ENCODE measurements at places on chromosomes 1 and 21.

GRCh38 chr1:8862528-8862927 lies 16.0 kb downstream of the ENO1 start:
- peak; percentile 75 for DNase-seq

GRCh38 chr1:64936956-64937355 lies 29.4 kb downstream of the JAK1 start:
- DNase-seq, result no peak

DNA sequence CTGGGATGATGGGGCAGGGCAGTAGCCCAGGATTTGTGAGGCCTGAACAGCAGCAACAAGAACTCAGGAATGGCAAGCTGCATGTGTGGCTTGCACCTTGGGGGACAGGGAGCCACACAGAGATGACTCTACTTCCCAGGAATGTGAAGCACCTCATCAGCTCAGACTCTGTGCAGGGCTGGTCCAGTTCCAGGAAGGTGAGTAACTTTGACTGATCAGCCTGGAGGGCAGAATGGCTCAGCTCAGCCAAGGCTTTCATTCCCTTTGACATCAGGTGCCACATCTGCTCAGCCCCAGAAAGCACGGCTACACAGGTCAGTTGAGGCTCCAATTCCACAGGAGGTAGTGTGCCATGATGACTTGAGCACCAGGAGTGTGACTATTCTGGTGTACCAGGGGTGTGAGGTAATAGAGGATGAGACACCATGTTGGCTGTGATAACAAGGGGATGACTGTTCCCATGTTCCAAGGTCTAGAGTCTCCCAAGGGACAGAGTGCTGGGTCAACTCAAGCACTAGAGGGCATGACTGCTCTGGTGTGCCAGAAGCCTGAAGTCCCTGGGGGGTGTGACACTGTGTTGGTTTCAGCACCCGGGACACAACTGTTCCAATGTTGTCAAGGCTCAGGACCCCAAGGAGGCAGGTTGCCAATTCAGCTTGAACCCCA lies 625.8 kb upstream of the ADGRL2 start:
- DNase-seq, result no peak

DNA sequence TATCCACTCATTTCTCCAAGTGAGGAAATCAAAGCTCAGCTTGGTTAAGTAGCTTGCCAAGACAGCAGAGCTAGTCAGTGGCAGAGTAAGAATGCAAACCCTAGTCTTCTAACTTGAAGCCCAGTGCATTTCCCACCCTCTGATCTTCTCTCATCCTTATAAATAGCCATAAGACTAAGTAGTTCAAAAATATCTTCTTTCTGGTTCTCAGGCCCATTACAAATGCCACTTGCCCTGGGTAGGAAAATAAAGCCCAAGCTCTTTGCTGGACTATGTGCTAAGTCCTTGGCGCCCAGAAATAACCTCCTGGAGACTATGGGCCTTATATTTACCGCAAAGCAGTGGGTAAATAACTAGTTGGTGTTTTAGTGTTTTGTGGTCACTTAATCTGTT lies 505.8 kb downstream of the PLPP3 start:
- DNase-seq, result no peak

DNA sequence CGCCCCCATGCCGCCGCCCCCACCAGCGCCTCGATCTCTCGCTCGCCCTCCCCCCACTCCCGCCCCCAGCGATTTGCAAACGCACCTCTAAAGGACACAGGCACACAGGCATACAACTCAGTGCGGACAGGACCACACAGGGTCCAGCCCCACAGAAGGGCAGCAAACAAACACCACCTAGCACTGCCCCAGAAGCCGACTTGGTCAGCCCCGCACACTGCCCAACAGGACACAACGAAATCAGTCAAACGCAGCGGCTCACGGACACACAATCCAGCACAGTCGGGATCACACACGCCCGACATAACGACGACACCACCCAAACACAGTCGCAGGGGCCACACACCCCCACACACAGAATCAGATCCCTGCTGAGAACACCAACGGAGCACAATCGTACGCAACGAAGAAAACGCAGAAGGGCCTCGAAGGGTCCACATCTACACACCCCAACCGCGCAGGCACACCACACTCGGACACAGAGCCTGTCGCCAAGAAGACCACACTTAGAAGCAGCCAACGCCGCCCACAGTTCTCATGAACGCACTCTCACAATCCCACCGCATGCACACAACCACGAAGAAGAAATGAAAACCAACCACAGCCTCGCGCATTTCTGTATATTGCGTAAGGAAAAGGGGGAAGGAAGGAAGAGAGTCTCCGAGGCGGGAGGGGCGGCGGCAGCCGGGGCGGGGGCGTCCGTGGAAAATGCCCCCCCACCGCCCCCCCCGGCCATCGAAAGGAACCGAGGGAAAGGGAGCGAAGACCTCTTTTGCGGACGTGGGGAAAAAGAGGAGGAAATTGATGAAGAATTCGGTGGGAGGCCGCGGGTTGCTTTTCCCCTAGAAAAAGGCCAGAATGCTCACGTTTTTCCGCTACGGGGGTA lies 481 bp downstream of the TAL1 start:
- no peak for DNase-seq

DNA sequence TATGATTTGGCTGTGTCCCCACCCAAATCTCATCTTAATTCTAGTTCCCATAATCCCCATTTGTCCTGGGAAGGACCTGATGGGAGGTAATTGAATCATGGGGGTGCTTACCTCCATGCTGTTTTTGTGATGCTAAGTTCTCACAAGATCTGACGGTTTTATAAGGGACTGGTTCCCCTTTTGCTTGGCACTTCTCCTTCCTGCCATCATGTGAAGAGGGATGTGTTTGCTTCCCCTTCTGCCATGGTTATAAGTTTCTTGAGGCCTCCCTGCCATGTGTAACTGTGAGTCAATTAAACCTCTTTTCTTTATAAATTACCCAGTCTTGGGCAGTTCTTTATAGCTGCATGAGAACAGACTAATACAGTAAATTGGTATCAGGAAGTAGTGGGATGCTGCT lies 114.1 kb downstream of the ZNF648 start:
- DNase-seq, result no peak

- no peak for DNase-seq
Observed at GRCh38 chr1:174262349-174263241, 103.3 kb downstream of the RABGAP1L start.

DNA sequence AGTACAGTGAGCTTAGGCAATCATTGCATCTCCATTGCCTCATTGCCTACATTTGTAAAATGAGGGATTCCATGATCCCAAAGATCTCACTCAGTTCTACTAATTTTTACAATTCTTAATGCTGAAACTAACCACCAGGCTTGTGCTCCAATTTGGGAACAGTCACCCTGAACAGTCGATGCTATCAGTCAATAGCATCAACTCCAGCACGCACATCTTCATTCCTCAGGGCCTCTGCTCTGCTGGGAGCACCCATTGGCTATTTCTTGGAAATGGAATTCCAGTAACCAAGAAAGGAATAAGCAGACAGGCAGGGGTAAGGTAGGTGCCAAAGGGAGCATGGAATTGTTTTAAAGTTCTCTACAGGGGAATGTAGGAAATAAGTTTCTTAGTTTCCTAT lies 14.2 kb upstream of the ACKR1 start:
- DNase-seq, result no peak

GRCh38 chr1:212317916-212318315 lies 32.7 kb downstream of the PPP2R5A start:
- DNase-seq, result no peak

DNA sequence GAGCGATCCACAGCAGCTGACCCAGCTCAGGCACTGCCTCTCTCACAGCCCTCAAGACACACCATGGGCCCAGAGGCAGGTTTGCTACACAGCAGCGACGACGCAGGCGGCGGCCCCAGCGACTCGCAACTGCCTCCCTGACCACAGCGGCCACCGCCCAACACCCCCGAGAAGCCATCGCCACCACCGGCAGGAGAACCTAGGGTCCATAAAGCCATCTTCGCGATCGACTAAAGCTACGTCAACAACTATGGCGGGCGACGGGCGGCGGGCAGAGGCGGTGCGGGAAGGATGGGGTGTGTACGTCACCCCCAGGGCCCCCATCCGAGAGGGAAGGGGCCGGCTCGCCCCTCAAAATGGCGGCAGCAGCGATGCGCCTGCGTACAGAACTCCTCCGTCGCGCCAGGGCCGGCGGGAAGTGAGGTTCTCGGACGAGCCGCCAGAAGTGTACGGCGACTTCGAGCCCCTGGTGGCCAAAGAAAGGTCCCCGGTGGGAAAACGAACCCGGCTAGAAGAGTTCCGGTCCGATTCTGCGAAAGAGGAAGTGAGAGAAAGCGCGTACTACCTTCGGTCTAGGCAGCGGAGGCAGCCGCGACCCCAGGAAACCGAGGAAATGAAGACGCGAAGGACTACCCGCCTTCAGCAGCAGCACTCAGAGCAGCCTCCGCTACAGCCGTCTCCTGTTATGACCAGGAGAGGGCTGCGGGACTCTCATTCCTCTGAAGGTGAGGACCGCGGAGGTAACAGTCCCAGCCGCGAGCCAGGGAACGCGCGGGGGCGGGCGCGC lies at the start of gene TOR1AIP1:
Gene TOR1AIP1 (plus strand): TSS at position 33 of the 787 bp plus-strand sequence. CDS start 218 bp downstream, at position 251.
- peak; percentile 99 for DNase-seq

DNA sequence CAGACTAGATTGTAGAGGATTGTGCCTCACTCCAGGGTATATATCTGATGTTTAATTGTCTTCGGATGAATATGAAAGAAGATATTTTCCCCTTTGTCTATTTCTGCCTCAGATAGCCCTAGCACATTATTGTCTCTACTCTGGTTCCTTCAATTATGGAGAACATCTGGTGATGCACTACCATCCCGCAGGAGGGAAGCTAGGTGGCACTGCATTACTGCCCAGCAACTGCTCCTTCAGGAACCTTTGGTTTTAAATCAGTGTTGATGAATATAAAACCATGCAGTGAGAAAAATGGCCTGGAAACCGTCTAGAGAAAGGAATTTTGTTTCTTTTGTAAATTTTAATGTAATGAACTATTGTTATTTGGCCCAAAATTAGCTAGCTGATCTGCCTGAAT lies 68.5 kb downstream of the GPR88 start:
- DNase-seq, result no peak

GRCh38 chr21:43364851-43365424 lies 62.0 kb downstream of the SIK1 start:
- DNase-seq, result no peak

GRCh38 chr1:84939151-84939550 lies 46.1 kb upstream of the LPAR3 start:
- no peak for DNase-seq

DNA sequence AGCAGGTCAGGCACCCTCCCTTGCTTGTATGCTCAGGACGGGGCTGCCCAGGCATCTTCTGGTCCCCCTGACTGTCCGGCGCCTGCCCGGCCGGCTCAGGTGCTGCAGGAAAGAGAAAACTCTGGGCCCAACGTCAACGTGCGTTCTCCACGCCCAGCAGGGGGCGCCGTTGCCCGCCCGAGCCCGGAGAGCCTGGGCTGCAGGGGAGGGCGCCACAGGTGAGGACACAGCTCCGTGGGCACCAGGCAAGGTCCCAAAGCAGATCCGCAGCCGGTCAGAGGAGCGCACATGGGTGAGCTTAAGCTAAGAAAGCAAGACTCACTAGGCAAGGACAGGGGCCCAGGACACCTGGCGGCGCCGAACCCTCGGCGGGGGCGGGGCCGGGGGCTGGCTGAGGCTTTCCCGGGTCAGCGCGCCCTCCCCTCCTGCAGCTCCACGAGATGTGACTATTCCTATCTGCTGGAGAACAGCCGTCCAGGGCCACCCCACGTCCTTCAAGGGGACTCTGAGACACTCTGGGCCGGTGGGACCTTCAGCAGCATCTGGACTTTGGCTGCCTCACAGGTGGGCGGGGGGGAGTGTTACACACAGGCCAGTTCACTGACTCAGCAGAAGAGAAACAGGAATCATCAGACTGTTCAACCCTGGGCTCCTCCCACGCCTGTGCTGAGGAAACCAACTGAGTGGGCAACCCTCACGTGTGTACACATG lies 29.3 kb downstream of the KRTAP10-1 start:
- peak; percentile 93 for DNase-seq

DNA sequence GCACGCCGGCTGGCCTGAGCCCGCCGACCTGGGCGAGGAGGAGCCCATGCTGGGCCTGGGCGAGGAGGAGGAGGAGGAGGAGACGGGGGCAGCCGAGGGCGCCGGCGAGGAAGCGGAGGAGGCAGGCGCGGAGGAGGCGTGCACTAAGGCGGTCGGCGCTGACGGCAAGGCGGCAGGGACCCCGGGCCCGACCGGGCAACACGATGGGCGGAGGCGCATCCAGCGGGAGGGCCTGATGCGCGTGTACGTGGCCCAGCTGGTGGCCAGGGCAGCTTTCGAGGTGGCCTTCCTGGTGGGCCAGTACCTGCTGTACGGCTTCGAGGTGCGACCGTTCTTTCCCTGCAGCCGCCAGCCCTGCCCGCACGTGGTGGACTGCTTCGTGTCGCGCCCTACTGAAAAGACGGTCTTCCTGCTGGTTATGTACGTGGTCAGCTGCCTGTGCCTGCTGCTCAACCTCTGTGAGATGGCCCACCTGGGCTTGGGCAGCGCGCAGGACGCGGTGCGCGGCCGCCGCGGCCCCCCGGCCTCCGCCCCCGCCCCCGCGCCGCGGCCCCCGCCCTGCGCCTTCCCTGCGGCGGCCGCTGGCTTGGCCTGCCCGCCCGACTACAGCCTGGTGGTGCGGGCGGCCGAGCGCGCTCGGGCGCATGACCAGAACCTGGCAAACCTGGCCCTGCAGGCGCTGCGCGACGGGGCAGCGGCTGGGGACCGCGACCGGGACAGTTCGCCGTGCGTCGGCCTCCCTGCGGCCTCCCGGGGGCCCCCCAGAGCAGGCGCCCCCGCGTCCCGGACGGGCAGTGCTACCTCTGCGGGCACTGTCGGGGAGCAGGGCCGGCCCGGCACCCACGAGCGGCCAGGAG lies 7.2 kb upstream of the IBA57 start:
- no peak for DNase-seq

- DNase-seq, result no peak
Observed at GRCh38 chr21:33203371-33203724, 26.4 kb upstream of the IFNAR2 start.

DNA sequence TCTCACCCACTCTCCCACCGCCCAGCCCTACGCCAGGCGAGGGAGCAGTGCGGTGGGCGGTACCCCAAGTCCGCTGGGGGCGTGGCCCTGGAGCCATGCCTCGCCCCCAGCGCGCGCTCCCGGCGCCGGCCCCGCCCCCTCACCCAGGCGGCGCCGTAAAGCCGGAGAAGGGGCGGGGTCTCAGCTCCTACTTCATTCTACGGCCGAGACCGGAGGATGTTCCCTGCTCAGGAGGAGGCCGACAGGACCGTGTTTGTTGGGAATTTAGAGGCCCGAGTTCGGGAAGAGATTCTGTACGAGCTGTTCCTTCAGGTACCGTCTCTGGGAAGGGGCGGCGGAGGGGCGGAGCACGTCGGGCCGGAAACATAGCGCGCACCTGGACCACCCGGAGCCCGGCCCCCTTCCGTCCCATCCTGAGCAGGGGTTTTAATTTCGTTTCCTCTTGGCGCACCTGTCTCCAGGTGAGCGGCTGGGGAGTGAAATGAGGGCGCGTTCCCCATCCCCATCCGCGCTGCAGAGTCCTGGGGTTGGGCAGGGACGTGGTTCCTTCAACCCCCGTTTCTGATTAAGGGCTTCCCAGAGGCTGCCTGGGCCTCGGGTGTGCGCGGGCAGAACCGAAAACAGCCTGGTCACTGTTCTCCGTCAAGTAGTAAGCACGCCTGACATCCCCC lies at the start of gene RBM11:
Gene RBM11 (plus strand): TSS at position 187 of the 671 bp plus-strand sequence. CDS start 30 bp downstream, at position 217.
- peak; percentile 89 for DNase-seq

- no peak for DNase-seq
Observed at GRCh38 chr1:117058810-117059209, 1.3 kb upstream of the TTF2 start.
